ENCODE measurements at places on chromosomes 5 and 9.

GRCh38 chr5:32280656-32281081 lies 32.1 kb downstream of the MTMR12 start:
- DNase-seq, result no peak

DNA sequence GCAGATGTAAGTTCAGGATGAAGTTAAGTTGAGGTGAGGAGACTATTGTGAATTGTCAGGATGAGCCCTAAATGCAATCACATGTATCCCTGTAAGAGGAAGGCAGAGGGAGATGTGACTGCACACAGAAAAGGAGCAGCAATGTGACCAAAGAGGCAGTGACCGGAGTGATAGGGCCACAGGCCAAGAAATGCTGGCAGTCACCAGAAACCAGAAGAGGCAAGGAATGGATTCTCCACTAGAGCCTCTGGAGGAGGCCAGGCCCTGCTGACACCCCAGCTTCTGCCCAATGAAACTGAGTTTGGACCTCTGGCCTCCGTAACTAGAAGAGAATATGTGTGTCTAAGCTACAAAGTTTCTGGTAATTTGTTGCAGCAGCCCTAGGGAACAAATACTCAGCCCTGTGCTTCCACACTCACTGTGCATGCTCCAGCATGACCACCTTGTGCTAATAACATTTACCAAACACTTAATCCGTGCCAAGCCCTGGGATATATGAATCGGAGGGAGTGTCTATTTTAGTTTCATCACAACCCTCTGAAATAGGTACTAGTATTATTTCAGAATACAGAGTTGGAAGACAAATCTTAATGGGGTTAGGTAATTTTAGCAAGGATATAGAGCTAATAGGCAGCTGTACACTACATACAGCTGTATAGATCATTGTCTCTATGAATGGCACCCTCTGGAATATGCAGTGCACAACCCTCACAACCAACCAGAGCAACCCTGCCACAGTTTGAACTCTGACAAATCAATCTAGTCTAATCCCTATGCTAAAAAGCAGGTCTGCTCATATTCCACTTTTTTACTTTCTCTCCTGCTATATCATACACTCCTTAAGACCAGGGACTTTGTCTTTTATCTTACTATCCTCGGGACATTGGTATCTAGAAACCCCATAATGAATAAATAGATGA lies 7.8 kb upstream of the GPX8 start:
- no peak for DNase-seq

GRCh38 chr9:115629879-115630840 lies 512.2 kb upstream of the TNC start:
- no peak for DNase-seq

DNA sequence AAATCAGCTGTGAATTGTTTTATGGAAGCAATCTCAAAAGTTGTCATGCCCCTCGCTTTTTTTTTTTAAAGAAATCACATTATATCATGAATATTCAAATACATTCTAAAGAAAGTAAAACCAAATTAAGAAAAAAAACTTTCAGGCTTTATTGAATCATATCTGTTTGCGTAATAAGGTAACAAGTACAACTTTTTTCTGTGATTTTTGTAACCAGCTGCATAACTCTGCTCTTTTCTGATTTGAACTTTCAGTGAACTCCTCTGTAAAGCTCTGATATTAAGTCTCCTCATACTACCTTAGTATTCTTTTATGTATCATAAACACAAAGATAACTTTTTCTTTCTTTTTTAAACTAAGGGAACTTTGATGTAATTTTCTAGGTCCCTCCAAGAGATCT lies 65.3 kb downstream of the CWC27 start:
- no peak for DNase-seq

DNA sequence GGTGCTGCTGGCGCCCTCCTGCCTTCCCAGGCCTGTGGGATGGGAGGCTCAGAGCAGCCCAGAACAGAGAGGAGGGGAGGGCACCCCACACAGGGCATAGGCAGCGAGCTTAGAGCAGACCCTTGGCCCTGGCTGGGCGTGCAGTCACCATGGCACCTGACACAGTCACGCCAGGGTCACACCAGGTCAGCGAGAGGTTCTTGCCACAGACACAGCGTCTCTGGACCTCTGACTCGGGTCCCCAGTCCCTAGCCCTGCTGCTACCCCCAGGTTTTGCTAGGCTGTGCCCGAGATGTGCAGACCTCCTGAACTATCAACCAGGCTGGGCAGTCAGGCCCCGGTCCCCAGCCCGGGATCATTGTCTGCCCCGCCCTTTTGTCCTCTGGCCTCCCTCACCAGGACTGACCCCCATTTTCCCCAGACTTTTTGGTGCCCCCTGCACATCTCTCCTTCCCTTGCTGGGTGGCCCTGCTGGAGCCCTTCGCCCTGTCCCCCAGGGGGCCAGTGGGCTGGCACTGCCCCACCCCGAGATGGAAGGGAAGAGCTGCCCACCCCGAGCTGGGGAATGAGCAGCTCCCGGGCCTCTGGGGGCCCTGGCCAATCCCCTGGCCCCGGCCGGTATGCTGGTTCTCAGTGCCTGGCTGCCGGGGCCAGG lies 24.5 kb upstream of the NOTCH1 start:
- no peak for DNase-seq

DNA sequence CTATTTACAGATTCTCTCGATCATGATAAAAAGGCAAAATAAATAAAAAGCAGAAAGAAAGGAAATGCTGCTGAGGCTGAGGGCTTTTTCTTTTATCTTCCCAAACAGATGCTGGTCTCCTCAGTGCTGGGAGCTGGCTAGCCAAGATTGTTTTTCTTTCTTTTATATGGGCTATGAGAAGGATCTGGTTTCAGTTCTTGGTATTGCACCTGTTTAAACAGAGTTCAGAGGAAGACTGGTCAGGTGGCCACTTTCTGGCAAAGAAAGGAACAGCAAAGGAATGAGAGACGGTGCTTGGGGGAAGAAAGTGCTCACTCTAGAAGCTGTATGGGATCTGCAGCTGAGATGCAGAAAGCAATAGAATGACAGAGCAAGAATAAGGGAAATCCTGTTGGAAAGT lies 88.9 kb downstream of the SLF1 start:
- no peak for DNase-seq

- DNase-seq, result no peak
Observed at GRCh38 chr5:144945503-144945902, 774.8 kb downstream of the KCTD16 start.

GRCh38 chr5:83899326-83899970 lies 178.8 kb upstream of the HAPLN1 start:
- DNase-seq, result no peak

DNA sequence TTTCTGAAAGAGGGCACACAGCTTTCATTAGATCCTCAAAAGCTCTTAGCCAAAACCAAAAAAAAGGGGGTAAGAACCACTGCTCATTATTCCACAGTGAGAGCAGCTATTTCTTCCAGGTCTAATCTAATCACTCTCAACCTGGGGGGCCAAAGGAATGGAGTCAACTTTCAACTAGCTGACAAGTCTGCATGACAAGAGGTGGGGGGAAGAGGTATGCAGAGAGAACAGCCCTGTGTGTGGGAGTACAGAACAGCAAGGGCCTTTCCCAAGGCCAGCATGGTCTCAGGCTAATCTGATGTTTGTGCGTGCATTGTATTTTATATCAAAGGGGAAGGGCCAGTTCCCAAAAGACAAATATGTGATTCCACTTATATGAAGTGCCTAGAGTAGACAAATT lies 36.9 kb upstream of the PIP5K1B start:
- DNase-seq, result no peak

GRCh38 chr5:176412517-176413254 lies 3.7 kb downstream of the CLTB start:
- DNase-seq, result no peak

- DNase-seq, result no peak
Observed at GRCh38 chr5:127666043-127666716, 17.3 kb downstream of the CTXN3 start.

DNA sequence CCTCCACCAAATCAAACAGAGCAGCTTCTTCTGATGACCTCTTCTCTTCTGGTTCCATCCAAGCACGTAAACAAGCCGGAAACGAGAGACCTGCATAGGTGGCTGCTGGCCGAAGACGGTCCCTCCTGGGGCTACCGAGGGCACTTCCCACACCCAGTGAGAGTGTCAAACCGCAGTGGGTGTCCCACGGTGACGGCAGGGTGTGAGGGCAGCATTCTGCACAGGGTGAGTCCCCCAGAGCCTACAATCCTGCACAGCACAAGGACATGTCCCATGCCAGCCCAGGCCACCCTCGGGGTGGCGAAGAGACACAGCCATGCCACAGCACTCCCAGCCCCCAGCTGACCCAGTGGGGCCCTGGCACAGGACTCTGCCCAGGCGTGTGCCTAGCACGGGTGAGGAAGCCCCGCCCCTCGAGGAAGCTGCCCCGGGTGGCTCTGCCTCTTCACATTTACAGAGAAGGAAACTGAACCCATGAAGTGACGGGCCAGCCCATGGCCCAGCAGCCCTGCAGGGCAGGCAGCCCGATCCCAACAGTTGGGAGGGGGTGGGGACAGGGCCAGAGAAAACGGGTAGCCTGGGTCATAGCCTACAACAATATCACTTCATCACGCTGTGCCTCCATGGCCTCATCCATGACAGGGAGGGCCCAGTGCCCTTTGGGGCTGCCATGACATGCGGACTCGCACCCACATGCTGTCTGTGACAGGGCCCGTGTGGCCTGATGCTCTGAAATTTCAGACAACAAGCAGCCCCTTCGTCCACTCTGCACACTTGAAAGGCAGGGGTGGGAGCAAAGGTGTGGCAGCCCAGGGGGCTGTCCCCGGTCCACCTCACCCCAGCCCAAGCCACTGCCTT lies 43.2 kb downstream of the SEMA4D start:
- no peak for DNase-seq

- DNase-seq, result peak; percentile 58
Observed at GRCh38 chr5:109412981-109413402, 3.2 kb upstream of the PJA2 start.

DNA sequence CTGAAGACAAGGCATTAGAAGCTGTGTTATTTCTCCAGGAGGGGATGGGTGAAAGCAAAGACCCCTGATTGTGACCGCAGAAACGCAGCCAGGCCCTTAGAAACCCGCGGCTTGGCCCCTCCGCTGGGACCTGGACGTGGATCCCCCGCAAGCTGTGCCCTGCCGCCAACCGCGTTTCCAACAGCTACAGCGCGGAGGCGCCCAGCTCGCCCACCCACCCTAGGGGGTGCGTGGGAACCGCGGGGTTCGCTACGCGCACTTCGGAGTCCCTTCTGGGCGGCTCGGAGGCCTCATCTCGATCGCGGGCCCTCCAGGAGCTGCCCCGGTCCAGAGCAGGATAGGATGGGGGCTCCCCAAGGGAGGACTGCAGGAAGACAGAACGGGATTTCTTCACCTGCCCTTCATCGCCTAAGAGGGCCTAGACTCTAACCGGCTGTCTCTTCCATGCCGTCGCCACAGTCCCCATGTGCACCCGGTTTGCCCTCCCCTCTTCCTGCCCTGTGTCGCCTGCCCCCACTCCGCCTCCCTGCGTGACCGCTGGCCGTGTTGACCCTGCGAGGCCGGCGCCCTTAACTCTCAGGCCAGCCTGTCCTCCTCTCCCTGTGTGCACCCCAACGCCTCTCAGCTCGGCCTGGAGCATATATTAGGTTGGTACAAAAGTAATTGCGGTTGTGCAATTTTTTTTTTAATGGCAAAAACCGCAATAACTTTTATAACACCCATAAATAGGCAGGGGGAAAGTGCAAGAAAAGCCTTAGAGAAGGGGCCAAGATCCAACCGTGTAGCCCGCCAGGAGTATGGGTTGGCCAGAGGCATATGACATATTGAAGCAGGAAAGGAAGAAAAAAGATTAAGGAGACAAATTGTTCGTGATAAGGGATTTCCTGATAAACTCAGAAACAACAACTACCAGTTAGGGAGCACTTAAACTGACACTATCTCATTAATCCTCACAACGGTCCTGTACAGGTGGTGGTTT lies 68.1 kb upstream of the FREM1 start:
- no peak for DNase-seq

DNA sequence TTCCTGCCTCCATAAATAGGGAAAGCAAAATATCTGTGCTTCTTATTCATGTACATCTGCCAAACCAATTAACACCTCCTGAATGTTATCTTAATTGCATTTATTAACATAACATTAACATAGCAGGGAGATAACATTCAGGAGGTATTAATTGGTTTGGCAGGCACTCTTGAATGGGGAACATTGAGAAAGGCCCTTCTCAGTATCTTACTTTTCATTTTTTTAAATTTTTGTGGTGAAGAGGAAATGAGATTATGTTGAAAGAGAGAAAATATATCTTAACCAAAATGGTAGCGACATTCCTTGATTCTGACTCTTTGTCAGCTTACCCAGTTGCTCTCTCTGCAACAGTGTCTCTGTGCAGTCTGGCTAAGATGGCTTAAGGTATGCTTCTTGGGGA lies 100.4 kb upstream of the TLE1 start:
- DNase-seq, result no peak

GRCh38 chr5:125257997-125258396 lies 511.6 kb upstream of the ZNF608 start:
- DNase-seq, result no peak

- DNase-seq, result peak; percentile 77
Observed at GRCh38 chr5:170861917-170862766, at the start of gene RANBP17. TSS of gene RANBP17 (plus strand) at chr5:170862018.

GRCh38 chr5:97004423-97005060 lies 68.7 kb downstream of the LNPEP start:
- no peak for DNase-seq

GRCh38 chr5:54440456-54440893 lies 15.0 kb upstream of the HSPB3 start:
- no peak for DNase-seq

DNA sequence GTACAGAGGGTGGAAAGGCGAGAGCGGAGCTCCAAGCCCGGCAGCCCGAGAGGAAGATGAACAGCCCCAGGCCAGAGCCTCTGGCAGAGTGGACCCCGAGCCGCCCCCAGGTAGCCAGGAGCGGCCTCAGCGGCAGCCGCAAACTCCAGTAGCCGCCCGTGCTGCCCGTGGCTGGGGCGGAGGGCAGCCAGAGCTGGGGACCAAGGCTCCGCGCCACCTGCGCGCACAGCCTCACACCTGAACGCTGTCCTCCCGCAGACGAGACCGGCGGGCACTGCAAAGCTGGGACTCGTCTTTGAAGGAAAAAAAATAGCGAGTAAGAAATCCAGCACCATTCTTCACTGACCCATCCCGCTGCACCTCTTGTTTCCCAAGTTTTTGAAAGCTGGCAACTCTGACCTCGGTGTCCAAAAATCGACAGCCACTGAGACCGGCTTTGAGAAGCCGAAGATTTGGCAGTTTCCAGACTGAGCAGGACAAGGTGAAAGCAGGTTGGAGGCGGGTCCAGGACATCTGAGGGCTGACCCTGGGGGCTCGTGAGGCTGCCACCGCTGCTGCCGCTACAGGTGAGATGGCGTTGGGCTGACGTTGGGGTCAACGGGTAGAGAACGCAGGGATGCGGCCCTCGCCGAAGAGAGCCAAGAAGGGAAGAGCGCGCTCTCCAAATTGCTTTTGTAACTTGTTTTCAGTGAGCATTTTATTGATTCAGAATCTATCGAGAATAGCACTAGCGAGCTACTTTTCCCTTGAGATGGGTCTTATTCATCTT lies at the start of gene PTGER4:
Gene PTGER4 (plus strand): TSS at position 3 of the 769 bp plus-strand sequence. CDS start 1,079 bp downstream, outside the sequence.
- DNase-seq, result no peak

- DNase-seq, result no peak
Observed at GRCh38 chr5:19855453-19855852, 132.5 kb downstream of the CDH18 start.

GRCh38 chr9:77488439-77489126 lies 159.5 kb downstream of the GNA14 start:
- peak; percentile 64 for DNase-seq

Data from SK-MEL-5 (cell line).